ENCODE measurements at places on chromosomes 4 and X. TPM values are rescaled to one million over a fixed set of nuclear protein-coding genes. Genes with fewer than 3 reads are reported as not detected.

DNA sequence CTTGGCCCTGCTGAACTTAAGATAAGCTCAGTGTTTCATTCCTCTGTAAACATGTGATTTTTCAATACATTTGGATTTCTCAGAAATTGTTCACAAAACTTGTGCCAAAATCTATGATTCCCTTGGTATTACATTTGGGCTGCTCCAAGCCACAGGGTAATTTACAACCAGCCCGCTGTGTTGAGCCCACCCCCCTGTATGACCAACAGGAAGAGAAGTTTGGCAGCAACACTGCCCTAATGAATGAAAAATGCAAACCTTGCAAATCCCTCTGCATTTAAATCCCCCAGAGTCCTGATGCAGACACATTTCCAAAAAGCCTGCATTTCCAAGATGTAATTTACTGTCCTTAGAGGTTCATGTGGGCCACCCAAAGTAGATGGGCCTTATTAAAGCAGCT is 34.1 kb upstream of the GAB1 start:
- no peak for DNase-seq

DNA sequence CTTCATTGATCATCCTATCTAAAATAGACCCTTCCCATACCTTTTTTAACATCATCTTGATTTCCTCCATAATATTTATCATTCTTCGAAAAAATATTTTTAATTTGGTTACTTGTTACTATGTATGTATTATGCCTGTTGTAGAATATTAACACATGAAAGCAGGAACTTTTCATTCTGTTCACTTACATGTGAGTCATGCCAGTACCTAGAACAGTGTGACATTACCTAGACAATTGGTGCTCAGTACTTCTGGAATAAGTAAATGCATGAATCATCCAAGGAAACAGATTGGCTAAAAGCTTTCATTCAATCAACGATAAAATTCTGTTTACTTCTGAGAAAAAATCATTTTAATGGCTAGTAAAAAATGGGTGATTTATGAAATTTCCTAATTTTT is 76.4 kb downstream of the CXXC4 start:
- no peak for DNase-seq

GRCh38 chr4:158314756-158315487 is 104.6 kb downstream of the TMEM144 start:
- peak; percentile 81 for DNase-seq

DNA sequence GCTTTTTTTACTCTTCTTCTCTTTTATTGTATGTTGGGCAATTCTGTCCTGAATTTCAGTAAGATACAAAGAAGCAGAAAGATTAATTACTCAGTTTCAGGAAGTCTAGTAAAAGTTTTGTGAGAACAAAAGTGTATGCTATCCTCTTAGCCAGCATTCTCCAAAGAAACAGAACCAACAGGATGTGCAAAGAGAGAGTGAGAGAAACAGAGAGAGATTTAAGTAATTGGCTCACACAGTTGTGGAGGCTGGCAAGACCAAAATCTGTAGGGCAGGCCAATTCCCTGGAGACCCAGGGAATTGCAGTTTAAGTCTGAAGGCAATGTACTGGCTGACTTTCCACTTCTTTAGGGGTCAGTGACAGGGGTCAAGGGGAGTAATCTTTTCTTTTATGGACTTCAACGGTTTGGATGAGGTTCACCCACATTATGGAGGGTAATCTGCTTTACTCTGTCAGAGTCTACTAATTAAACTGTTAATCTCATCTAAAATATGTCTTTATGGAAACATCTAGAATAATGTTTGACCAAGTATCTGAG is 59.2 kb upstream of the SLC39A8 start:
- DNase-seq, result no peak

GRCh38 chr4:90544532-90545045 is 417.4 kb downstream of the CCSER1 start:
- DNase-seq, result no peak

DNA sequence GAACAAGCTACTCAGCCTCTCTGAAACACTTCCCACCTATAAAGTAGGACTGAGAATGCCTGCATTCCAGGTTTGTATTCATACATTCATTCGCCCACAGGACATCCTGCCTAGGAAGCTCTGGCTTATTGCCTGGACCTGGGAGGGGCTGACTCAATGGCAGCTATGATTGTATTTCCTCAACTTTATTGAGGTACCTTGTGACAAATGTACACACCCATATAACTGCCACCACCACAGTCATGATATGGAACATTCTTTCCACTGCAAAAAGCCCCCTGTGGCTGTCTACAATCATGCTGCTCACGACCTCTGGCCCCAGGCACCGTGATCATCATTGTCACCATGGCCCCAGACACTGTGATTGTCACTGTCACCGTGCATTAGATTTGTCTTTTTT is 68.3 kb downstream of the ABLIM2 start:
- DNase-seq, result peak; percentile 72

GRCh38 chr4:94575652-94576051 is 123.9 kb downstream of the PDLIM5 start:
- DNase-seq, result no peak

DNA sequence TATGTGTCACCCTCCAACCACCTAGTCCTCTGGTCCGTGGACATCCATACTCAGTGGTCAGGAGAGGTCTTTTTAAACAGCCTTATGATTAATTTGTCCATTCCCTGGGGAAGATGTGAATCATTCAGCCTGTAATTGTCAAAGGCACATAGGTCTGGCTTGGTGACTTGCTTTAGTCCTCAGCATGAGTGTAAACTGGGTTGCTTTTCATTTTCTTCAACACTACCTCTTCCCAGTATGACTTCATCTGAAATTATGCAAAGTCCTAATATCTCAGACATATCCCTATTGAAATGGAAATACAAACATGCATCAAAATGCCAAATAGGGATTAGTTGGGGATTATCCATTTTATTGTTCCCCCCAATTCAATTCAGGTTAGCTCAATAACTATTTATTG is 208.3 kb upstream of the AMOT start:
- no peak for DNase-seq

DNA sequence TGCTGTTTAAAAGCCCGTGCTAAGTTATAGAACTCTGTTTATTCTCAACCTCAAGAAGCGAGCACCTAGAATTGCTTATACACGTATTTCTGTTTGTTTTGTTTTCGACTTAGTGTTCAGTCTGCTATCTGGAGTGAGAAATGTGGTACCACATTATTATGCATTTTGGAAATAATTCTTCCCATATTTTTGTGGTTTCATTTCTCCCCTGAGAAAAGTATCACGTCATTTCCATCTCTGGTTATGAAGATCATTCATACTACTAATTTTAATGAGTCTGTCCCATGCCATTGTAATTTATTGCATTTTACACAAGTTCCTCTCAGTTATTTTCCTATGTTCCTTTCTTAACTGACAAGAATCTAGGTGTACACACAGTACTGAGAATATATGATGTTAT is 186.0 kb downstream of the DCHS2 start:
- DNase-seq, result no peak

- no peak for DNase-seq
These were observed 12.7 kb downstream of the CPZ start for GRCh38 chr4:8605289-8605688.

DNA sequence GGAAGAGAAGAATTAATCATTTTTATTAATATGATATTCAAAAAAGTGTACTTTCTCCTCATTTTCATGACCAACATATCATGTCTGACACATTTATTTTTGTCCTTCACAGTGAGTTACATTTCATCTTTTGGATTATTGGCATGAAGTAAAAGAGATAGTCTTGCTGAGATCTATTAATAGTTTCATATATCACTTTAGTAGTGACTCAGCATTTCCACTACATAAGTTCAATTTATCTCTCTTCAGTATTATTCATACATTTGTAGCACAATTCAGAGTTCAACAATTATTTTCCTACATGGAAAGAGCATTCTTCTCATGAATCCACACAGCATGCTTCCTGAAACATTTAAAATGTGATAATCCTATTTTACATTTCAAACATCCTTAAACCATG is 1461.1 kb downstream of the TECRL start:
- no peak for DNase-seq

GRCh38 chr4:64559571-64559970 is 150.3 kb upstream of the TECRL start:
- no peak for DNase-seq

- peak; percentile 20 for DNase-seq
These were observed 4.5 kb downstream of the MID1IP1 start for GRCh38 chrX:38805432-38806389.

- no peak for DNase-seq
These were observed 7.1 kb downstream of the RASL11B start for GRCh38 chr4:52869196-52869595.

Gene ZNF732
- not detected for total RNA-seq

Gene P2RY10
- total RNA-seq, result not detected

Gene H2BW2
- not detected for total RNA-seq

Gene SERTM2
- not detected for total RNA-seq

Gene GYPE
- total RNA-seq, result not detected

Gene CXCL11
- total RNA-seq, result not detected

Gene RAB33A
- not detected for total RNA-seq

Measured in A172 (cell line).